ENCODE measurements at places on chromosomes 4 and X.
A peak's percentile ranks its signal among the peaks of the same experiment; 100 is the strongest.

DNA sequence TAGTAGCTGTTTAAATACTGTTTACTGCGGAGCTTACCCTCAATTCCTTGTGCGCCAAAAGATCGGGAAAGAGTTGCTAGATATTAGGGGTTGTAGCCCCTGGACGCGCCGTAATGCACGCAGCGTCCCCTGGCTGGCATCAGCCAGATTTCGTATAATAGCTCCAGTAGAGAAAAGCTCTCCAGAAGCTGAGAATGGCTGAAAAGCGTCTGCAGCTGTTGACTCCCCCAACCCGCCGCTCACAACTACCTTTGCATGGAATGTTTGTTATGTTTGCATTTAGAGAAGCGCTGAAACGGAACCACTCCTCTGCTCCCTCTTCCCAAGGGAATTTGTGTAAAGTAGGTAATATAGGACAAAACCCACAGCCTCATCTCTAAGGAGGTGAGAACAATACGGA is 3.7 kb downstream of the DOCK11 start:
- DNase-seq, result no peak

GRCh38 chrX:51456246-51456645 is 40.1 kb downstream of the NUDT11 start:
- DNase-seq, result peak; percentile 62

DNA sequence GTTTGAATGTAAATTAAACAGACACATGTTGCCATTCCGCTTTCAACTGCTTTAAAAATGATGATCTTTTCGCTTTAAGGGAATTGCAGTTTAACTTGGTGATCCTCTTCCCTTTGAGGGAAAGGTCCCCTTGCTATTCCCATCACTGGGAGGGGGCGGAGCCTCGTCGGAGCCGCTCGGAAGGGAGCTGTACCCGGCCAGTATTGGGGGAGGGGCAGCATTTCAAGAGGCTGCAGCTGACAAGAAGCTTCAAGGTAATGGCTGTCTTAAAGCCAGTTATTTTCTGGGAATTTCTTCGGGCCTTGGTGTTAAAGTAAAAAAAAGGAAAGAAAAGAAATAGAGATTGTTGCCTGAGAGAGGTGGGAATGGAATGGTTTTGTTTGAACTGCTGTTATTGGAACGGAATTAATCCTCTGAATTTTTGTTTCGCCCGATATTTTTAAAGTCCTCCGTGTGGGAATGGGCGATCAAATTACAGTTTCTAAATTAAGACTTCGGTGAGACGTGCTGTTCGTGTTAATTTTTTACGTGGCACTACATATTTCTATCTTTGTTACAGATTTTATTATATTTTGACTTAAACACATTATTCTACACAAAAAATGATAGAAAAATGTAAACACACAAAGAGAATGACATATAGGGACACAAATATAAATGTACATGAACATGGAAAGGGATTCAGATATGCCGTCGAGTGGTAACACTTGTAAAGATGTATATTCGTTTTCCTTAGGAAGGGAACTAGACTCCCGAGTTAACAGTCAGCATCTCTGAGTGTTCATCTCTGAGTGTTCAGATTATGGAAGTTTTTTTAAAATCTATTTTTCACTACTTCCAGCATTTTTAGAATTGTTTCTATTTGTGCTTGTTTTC is 9.2 kb downstream of the PWWP3B start:
- peak; percentile 42 for DNase-seq

GRCh38 chr4:110633358-110634341 is 10.8 kb upstream of the PITX2 start:
- no peak for DNase-seq

- DNase-seq, result no peak
Measured at GRCh38 chrX:87078231-87078630, 439.4 kb upstream of the KLHL4 start.

- no peak for DNase-seq
Measured at GRCh38 chr4:159191989-159192388, 89.1 kb downstream of the RAPGEF2 start.

DNA sequence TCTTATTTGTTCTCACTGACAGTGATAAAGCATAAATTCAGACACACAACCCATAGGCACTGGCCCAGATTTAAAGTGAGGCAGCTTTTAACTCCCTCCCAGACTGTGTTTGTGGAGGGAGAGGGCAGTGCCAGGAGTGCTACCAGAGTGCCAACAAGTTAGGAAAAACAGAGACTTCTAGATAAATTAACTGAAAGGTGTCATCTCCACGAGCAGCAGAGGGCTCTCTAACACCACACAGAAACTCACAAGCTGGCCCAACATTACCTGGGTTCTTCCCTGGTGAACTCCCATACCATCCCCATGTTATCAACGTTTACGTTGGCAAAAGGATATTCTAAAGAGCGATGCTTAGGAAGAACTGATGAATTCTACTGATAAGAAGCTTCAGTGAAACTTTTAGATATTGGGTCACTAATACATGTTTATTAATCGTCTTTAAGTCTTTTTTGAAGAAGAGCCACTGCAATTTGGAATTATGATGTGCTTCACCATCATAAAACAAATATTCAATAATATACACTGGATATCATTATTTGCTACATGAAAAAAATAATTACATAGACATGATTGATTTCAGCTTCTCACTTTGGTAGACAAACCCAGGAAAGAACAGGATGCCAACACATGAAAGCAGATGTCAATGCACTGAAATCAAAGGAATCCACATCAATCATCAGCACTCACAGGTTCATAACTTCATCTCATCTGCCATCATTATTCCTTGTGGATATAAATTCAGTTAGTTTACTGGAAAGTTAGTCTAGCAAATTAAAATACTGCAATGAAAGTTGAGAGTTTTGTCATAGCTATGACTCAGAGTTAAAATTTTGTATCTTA is 121.2 kb upstream of the NAP1L5 start:
- peak; percentile 72 for DNase-seq
